T1000 (cell line): ENCODE measurements at places on chromosomes 3 and 15.

- no peak for DNase-seq
These were observed 225.6 kb upstream of the UBE2E1 start for GRCh38 chr3:23580096-23580713.

GRCh38 chr15:50773389-50773788 lies 7.9 kb upstream of the SPPL2A start:
- no peak for DNase-seq

- no peak for DNase-seq
These were observed 22.2 kb downstream of the SUCNR1 start for GRCh38 chr3:151895478-151896241.

DNA sequence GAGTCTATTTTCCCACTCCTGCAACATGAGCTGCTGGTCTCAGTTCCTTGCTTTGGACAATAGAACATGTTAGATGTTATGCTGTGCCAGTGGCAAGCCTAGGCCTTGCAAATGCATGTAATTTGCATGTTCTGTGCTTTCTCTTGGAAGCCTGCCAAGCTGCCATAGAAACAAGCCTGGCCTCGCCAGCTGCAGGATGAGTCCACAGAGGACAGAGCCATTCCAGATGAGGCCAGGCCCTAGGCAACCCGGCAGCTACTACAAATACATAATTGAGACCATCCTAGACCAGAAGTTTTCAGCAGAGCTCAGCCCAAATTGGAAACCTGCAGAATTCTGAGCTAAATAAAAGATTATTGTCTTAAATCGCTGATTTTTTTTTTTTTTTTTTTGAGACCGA lies 39.6 kb downstream of the TRIM69 start:
- no peak for DNase-seq

- no peak for DNase-seq
These were observed 1.6 kb downstream of the TSC22D2 start for GRCh38 chr3:150409512-150410310.

GRCh38 chr3:70042641-70043040 lies 43.1 kb downstream of the SAMMSON start:
- DNase-seq = no peak

DNA sequence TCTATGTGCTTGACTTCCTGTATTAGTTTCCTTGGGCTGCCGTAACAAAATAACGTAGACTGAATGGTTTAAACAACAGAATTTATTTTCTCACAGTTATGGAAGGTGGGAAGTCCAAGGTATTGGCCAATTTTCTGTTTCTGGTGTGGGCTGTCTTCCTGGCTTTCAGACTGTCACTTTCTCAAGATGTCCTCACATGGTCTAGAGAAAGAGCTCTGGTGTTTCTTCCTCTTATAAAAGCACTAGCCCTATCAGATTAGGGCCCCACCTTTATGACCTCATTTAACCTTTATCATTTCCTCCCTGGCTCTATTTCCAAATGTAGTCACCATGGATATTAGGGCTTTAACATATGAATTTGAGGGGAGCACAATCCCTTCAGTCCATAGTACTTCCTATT lies 54.6 kb downstream of the SPRED1 start:
- DNase-seq = no peak

DNA sequence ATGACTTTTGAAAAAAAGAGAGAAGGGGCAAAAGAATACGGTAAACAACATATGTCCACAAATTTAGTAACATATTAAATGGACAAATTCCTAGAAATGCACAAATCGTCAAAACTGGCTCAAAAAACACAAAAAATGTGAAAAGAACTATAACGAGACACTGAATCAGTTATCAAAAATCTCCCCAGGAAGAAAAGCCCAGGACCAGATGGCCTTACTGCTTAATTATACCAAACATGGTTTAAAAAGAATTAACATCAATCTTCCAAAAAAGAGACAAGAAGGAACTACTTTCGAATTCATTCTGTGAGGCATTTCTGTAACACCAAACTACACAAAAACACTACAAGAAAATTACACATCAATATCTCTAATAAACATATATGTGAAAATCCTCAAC lies 117.4 kb downstream of the STAG1 start:
- no peak for DNase-seq

GRCh38 chr3:72102112-72102616 lies 317.2 kb upstream of the PROK2 start:
- no peak for DNase-seq

- no peak for DNase-seq
These were observed 585.9 kb downstream of the DIPK2A start for GRCh38 chr3:144557515-144557914.

DNA sequence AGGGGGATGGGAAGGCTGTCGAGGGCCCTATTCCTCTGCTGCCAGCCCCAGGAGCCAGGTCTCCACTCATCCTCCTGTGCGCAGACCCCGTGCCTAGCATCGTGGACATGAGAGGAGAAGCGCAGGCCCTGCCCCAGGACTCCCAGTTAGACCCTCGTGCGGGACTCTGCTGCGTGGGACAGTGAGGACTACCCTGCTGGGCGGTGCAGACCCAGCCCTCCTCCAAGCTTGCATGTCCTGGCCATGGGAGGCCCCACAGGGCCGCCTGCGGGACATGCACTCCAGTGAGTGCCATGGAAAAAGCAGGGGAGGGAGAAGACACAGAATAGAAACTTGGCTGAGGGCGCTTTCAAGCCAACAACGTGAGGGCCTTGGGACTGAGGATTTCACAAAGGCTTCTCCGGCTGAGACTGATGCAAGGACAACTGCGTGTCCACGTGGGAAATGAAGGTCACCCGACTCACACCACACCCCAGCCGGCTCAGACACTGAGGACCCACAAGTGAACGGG lies 62.6 kb upstream of the IQSEC1 start:
- no peak for DNase-seq

DNA sequence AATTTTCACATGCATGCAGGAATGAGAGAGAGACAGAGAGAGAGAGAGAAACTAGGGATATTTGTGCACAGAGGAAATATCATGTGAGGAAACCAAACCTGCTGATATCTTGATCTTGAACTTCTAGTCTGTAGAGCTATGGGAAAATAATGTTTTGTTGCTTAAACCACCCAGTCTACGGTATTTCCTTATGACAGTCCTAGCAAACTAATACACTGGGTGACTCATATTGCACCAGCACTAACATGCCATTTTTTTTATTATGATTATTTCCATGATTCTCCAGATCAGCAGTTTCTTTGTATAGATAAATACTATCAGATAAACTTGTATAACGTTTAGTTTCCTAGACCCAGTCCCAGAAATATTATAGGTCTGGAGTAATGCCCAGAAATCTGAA lies 1259.0 kb downstream of the ZPLD1 start:
- DNase-seq = no peak

DNA sequence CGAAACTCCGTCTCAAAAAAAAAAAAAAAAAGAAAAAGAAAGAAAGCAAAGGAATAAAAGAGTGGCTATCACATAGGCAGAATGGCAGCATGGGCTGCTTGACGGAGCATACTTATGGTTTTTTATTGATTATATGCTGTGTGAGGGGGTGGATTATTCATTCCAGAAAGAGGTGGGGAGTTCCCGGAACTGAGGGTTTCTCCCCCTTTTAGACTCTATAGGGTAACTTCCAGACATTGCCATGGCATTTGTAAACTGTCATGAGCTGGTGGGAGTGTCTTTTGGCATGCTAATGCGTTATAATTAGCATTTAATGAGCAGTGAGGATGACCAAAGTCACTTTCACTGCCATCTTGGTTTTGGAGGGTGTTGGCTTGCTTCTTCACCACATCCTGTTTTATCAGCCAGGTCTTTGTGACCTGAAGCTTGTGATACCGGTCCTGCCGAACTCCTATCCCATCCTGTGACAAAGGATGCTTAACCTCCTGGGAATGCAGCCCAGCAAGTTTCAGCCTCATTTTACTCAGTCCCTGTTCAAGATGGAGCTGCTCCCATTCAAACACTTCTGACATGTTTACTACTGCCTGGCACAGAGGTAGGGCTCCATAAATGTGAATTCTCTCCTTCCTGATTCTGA lies 15.8 kb upstream of the ABHD17C start:
- DNase-seq = no peak

DNA sequence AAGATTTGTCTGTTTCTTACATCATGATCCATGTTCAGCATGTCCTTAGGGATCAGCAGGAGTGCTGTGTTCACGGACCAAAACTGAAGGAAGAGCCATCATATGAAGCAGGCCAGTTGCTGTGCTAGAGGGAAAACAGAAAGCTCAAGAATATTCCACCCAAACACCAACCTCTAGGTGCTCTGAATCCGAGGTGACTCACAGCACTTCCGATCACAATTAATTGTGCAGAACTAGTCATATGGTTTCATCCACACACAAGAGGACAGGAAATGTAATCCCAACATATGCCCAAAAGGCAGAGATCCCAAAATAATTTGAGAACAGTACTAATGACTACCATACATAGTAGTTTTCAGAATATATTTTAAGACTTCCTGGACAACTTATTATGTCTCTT lies 257.9 kb upstream of the KCNH8 start:
- no peak for DNase-seq

DNA sequence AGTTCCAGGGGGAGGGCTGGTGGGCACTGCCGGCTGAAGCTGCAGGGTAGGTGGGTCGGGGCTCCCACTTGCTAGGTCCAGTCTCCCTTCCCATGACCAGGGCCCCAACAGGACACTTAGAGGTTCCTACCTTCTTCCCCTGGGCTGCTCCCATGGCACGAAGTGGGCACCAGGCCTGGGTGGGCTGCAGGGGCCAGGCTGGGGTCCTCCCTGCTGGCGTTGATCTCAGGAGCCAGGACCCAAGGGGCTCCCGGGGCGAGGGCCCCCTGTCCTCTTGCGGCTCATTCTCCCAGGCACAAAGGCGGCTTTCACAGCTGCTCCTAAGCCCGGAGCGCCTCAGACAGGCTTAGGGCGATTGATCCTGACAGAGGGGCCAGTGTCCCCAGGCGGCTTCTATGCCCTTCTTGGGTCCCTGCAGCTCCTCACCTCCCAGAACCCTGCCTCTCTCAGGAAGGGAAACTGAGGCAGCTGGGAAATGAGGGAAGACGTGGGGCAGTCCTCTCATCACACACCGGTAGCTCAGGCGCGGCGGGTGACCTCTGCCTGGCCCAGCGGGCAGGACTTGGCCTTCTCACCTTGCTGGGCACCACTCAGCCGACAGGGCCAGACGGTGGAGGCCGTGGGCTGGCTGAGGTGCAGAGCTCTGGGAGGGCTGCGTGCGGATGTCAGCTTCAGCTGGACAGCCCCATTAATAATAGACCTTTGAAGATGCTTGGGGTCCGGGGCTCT lies 39.6 kb downstream of the FAM3D start:
- no peak for DNase-seq

- no peak for DNase-seq
These were observed 550.7 kb upstream of the DPPA4 start for GRCh38 chr3:109888026-109888425.

DNA sequence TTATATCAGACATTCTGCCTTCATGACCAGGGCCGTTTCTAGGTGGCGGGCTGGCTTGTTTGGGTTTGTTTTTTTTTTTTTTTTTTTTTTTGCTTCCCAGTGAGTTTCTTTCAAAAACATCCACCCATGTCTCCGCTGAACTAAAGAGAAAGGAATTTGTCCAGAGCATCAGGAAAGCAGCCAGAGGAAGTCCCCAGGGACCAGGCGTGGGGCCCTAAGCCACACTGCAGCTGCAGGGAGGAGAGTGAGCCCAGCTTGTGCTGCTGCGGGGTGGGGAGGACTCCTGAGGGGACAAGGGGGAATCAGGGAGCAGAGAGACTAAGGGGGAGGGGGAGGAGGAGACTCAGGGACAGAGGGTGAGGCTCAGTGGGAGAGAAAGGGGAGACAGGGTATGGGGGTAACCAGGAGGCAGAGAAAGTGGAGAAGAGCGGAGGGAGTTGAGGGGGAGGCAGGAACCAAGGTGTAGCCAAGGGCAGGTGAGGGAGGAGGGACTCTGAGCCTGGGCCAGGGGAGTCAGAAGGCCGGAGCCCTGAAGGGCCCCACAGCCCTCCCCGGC lies 49.5 kb downstream of the CYP11A1 start:
- DNase-seq = peak; percentile 89

- no peak for DNase-seq
These were observed 907 bp downstream of the PLXNA1 start for GRCh38 chr3:126983653-126984390.

- no peak for DNase-seq
These were observed 216.5 kb downstream of the BBX start for GRCh38 chr3:107739227-107739626.

DNA sequence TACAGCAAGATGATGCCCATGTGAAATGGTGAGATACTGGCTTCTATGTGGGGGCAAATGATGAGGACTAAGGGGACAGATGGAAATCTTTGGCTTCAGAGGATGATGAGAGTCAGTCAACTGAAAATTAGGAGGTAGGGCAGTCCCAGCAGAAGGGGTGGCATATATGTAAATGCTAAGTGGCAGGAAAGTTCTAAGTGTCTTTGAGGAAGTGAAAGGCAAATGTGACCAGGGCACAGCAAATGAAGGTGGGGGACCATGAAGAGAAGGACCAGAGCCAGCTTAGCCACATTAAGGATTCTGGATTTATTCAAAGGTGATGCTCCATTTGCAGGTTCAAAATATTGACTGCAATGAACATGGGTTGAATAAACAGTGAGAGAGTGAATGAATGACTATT lies 29.2 kb upstream of the LIMD1 start:
- no peak for DNase-seq

DNA sequence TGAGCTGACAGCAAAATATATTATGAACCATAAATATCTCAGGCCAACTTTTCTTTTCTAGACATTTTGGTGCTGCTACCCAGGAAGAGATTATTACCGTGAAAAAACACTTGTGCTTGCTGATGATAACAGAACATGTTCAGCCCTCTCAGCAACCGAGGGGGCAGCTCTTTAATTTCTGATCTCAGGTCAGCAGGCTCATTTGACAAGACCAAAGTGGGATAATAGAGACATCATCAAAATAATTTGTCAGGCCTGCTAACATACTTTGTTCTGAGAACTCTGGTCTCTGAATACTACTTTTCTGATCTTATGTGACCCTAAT lies 645.9 kb upstream of the KCNMB2 start:
- DNase-seq = no peak

DNA sequence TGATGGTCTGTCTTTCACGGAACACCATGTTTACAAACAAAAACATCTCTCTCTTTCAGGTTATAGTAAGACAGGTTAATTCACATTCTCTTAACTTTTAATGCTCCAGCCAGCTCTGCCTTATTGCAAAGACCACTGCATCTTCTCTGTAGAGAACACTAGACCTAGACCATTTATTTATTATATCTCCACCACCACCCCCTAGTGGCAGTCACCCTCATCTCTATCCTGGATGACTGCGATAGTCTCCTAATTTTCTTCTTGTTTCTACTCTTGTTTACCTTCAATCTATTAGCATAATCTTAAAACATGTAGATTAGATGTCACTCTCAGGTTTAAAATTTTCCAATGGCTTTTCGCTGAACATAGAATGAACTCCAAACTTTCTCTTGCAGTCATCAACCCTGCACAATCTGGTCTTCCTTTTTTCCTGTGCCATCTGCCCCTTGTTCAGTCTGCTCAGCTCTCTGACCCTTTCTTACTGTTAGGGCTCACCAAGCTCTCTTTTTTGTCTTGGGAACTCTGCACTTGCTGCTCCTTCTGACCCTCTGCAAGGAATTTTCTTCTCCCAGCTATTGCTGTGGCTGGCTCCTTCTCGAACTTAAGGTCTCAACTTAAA lies 155.6 kb downstream of the SQOR start:
- DNase-seq = no peak
